ENCODE measurements at places on chromosomes 6 and 20.
A peak's percentile ranks its signal among the peaks of the same experiment; 100 is the strongest.

DNA sequence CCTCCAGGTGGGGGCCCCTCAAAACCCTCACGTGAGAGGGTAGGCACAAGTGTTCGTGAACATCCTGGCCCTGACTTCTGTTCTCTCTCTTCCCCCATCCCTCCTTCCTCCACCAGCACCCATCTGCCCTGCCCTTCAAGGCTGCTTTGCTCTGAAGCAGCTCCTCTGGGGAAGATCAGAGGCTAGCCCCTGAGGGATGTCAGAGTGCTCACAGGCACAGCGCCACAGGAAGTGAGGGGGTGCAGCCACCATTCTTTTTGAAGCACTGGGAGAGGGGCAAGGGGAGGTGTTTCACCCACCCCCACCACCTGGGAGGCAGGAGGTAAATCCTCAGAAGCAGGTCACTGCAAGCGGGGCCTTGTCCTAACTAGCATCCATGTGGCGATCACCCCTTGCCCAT lies 11.4 kb downstream of the MOCS1 start:
- DNase-seq, result no peak

- peak; percentile 47 for DNase-seq
Observed at GRCh38 chr6:116572162-116572561, 858 bp downstream of the RWDD1 start.

GRCh38 chr6:63844287-63844686 lies 208.7 kb downstream of the PHF3 start:
- no peak for DNase-seq

GRCh38 chr6:157137501-157137900 lies 185.8 kb downstream of the TMEM242 start:
- no peak for DNase-seq

DNA sequence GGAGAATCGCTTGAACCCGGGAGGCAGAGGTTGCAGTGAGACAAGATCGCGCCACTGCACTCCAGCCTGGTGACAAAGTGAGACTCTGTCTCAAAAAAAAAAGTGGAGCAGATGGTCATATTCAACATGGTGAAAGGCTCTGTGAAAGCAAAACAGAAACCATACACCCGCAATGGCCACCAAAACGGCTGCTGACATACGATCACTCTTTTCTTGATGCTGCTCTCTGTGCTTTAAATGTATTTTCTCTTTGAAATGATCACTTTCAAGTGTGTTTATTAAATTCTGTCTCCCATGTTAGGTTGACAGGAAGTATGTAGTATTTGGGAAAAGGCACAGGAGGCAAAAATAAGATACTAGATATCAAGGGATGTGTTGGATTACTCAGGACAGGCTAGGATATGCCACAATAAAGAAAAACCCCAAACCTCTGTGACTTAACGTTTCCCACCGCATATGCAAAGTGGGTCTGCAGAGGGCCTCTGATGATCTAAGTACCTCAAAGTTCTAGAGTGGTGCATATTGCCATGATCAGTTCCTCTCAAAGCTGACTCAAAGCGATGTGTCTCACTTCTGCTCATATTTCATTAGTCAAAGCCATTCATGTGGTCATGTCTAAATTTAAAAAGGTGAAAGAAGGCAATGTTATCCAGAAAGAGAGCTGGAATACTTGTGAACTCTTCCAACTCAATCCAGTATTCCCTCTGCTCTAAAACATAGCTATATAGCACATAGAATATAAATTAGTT lies 155.1 kb upstream of the SOX4 start:
- peak; percentile 39 for DNase-seq

- DNase-seq, result peak; percentile 3
Observed at GRCh38 chr6:143299253-143300166, 151.0 kb downstream of the ADAT2 start.

- DNase-seq, result peak; percentile 88
Observed at GRCh38 chr6:105892577-105893262, 193.4 kb upstream of the PRDM1 start.
